ENCODE measurements at places on chromosomes 2 and 18. TPM values are rescaled to one million over a fixed set of nuclear protein-coding genes. Genes with fewer than 3 reads are reported as not detected.

- DNase-seq = peak; percentile 72
- H3K27ac ChIP-seq = no peak overlapping the region
- H3K36me3 ChIP-seq = no peaks in the 10 kb centered on the region
- no peaks in the 10 kb centered on the region for H3K27me3 ChIP-seq
- peak overlapping the region; percentile 36 for H3K4me3 ChIP-seq
Measured at GRCh38 chr2:8685697-8686358, 4.0 kb downstream of the ID2 start.

- no peak overlapping the region for H3K4me3 ChIP-seq
- no peak overlapping the region for H3K27ac ChIP-seq
- H3K27me3 ChIP-seq = no peaks in the 10 kb centered on the region
- no peaks in the 10 kb centered on the region for H3K36me3 ChIP-seq
Measured at GRCh38 chr2:234366891-234367290, 130.0 kb downstream of the ARL4C start.

DNA sequence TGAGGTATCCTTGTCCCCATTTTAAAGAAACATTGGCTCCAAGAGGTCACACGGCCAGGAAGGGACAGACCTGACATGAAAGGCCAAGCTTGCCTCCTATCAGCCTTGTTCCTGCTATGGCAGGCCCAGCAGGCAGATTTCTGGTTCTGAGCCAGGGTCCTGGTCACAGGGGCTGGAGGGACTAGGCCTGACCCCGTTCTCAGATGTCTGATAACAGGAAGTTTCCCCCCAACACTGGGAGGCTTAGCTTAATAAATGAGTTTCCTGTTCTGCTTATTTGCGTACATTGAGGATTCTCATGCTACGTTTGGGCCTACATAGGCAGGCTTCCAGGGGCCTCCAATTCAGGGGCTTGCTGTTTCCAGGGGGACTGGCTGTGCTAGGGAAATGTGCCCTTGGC lies 107.8 kb upstream of the LTBP1 start:
- H3K4me1 ChIP-seq = no peaks in the 10 kb centered on the region
- H3K27ac ChIP-seq = no peak overlapping the region
- no peak overlapping the region for H3K4me3 ChIP-seq
- DNase-seq = peak; percentile 28
- no peaks in the 10 kb centered on the region for H3K27me3 ChIP-seq
- no peaks in the 10 kb centered on the region for H3K36me3 ChIP-seq

GRCh38 chr2:145530653-145531052 lies 1010.7 kb upstream of the ZEB2 start:
- no peak for DNase-seq
- H3K4me3 ChIP-seq = no peak overlapping the region
- no peak overlapping the region for H3K27ac ChIP-seq
- no peaks in the 10 kb centered on the region for H3K36me3 ChIP-seq
- H3K27me3 ChIP-seq = no peaks in the 10 kb centered on the region

DNA sequence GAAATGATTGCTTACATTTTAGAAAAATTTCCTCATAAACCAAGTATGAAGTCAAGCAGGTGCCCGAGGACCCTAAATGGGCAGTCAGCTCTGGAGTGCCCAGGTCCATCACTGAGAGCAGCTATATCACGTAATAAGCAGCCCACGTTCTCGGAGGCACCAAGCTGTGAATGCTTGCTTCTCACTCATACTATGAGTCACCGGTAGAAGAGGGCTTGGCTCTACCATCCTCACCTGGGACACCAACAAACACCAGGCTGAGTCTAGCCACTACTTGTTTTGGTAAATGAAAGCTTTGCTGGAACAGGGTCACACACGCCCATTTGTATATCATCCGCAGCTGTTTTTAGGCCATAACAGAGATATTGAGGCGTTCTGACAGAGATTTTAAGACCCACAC lies 207.5 kb downstream of the SEPTIN10 start:
- no peaks in the 10 kb centered on the region for H3K27me3 ChIP-seq
- H3K27ac ChIP-seq = no peak overlapping the region
- peaks cover 34% of the 10 kb centered on the region for H3K4me1 ChIP-seq
- no peak for DNase-seq

DNA sequence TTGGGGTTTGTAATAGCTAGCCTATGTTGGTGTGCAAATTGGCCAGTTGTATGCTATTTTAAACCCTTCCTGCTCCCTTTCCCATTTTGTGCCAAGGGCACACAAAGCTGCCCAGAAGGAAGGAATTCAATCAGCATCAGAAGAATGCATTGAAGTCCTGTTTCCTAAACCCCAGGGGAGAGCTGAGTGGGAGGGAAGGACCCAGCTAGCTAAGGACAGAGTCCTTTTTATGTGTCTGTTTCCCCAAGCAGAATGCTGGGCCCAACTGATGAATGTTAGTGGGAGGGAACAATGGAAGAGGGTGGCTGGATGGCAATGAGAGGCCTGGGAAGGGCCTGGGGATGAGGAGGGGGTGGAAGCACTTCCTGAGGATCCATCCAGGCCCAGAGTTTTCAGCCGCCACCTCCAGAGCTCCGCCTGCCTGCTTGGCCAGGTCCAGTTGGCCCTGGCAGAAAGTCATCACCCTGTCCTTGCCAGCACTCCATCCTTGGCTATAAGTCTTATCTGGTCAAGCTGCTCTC lies 32.7 kb downstream of the MEX3C start:
- H3K4me1 ChIP-seq = no peaks in the 10 kb centered on the region
- no peak overlapping the region for H3K4me3 ChIP-seq
- H3K27me3 ChIP-seq = no peaks in the 10 kb centered on the region
- no peak overlapping the region for H3K27ac ChIP-seq

GRCh38 chr2:188322569-188323551 lies 31.2 kb downstream of the GULP1 start:
- DNase-seq = peak; percentile 47
- peaks cover 27% of the 10 kb centered on the region for H3K4me1 ChIP-seq
- no peaks in the 10 kb centered on the region for H3K27me3 ChIP-seq
- no peak overlapping the region for H3K4me3 ChIP-seq
- H3K27ac ChIP-seq = no peak overlapping the region

DNA sequence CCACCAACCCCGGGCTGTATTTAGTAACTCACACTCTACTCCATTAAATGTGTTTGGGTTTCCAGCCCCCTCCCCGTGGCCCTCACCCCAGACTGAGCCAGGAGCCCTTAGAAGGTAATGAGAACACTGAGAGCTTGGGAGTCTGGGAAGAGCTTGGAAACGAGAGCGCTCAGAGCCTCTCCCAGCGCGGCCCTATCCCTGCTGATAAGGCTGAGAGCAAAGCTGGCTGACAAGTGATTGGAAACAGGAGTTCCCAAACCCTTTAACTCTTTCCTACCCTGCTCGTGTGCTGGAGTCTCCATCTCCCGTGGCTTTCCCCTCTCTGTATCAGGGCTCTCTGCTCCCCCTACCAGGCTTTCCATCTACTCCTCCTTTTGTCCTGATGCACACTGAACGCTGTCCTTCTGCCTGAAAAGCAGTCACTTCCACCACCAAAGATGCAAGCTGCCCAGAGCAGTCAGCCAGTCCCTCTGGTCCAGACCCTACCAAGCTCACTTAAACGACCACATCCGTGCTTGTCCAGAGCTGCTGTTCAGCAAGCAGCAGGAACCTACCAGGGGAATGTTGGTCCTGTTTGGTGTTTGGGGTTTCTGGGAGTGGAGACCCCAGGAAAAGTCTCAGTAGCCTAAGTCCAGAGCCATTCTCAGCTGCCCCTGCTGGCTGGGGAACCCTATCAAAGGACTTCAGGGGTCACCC lies 100.0 kb upstream of the PKDCC start:
- no peaks in the 10 kb centered on the region for H3K27me3 ChIP-seq
- DNase-seq = no peak
- H3K4me3 ChIP-seq = no peak overlapping the region
- no peaks in the 10 kb centered on the region for H3K36me3 ChIP-seq
- H3K4me1 ChIP-seq = peaks cover 54% of the 10 kb centered on the region

The LAMA1 gene
- 11.9 TPM for total RNA-seq

The LYG1 gene
- total RNA-seq = 1.3 TPM

The KDM3A gene
- 34.8 TPM for total RNA-seq

The ANO7 gene
- total RNA-seq = 2.3 TPM

The NTSR2 gene
- total RNA-seq = not detected

All from SJCRH30 (cell line).